ENCODE measurements at places on chromosomes 2 and 18.

GRCh38 chr2:37896319-37896718 lies 28.8 kb upstream of the RMDN2 start:
- DNase-seq, result no peak

GRCh38 chr18:77129150-77129551 lies 3.4 kb downstream of the MBP start:
- DNase-seq, result no peak

DNA sequence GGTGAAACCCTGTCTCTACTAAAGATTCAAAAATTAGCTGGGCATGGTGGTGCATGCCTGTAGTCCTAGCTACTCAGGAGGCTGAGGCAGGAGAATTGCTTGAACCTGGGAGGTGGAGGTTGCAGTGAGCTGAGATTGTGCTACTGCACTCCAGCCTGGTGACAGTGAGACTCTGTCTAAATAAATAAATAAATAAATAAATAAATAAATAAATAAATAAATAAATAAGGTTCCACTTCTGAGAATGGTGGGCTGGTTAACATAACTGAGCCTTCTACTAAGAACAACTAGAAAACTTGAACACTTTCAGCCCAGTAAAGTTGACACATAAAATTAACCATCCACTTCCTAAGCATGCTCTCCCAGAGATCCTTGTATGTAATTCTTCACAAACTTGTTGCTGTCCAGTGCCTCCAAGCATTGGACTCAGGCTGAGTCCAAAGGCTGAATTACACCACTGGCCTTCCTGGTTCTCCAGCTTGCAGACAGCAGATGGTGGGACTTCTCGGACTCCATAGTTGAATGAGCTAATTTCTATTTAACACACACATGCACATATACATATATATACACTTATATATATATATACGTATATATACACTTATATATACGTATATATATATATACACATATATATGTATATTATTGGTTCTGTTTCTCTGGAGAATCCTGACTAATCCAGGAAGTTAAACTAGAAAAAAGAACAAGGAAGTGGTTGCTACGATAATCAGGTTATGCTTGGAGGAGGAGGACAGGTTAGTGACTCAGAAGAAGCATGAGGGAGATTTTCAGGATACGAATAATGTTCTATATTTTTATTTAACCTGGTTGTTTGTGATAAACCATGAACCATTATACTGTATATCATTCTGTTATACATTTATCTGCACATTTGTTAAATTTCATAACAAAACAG lies 348.8 kb downstream of the METTL4 start:
- peak; percentile 47 for DNase-seq

- DNase-seq, result no peak
These were observed 253.9 kb upstream of the GCFC2 start for GRCh38 chr2:75964646-75965045.

DNA sequence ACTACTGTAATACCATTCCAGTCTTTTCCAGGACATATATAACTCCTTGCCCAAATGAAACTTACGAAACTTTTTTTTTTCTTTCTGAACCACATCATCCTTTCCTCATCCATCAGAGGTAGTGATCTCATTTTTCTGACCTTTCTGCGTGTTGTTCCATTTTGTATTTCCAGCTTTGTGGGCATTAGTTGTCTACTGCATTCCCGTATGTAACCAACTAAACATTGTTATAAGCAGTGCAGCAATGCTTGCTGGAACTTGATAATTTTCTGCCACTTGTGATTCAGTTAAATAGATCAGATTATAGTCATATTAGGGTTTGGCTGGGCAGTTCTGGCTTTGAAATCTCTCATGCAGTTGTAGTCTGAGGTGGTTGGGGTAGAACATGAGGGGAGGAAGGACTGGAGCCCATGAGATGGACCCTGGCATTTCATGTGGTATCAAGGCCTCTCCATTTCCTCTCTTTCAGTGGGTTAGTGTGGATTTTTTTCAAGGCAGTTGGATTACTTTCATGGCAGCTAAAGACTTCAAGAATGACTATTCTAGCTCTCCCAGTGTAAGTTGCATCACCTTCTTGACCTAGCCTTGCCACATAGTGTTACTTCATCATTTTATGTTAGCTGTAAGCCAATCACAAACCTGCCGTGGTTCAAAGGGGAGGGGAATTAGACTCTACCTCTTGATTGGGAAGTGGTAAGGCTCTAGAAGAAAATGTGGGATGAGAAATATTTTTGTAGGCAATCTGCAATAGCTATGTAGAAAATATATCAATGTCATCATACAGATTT lies 80.5 kb downstream of the EHBP1 start:
- DNase-seq, result no peak

- DNase-seq, result no peak
These were observed 64.0 kb upstream of the YWHAQ start for GRCh38 chr2:9694661-9695234.

DNA sequence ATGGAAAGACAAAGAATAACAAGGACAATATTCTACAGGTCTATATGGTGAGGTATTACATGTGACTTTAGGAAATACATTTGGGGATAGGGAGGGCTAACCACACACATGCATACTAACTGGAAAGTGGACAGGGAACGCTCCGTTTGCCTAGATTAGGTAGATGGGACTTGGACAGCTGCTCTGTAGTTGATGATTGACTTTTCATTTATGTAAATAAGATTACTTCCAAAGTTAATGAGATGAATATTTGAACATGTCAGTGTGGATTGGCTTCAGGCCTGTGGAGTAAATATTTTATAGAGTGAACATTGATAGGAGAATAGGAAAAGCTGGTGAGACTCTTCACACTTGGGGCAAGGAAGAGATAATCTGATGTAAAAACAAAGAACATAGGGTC lies 142.0 kb downstream of the NCK2 start:
- DNase-seq, result no peak

DNA sequence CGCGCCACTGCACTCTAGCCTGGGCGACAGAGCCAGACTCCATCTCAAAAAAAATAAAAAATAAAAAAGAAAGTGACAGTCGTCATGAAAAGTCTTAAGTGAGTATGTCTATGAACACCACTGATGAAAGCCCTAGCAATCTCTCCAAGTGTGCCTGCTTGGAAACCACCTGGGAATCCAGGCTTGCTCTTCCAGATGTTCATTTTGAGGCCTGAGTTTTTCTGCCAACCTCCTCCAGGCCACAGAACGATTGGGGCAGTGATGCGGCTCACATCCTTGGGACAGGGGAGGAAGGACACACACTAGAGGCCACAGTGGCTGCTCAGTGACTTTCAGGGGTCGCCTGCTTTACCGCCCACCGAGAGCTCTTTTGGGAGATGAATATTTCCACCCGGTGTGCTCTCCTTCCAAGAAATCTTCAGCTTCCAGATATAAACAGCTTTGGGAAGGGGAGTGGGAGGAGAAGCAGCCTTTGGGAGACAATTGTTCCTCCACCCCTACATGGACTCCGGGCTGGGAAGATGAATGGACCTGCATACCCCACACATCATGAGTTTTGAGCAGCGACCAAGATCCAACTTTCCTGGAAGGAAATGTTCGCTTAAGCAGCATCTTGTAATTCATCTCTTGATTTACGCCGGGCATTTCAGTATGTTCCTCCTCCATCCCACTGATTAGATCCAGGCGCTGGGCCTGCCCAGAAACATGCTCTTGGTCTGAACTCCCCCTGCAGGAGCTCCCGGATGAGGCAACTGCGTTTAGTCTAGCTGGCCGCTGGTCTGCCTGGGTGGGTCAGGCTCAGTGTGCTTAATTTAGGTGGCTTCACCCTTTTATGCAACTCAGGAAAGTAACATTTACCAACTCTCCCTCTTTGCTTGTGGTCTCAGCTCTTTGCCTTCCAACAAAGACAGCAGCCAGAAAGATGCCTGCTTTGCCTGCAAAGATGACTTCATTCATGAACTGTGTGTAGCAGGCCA lies 6.2 kb upstream of the ARMC9 start:
- peak; percentile 62 for DNase-seq

- peak; percentile 79 for DNase-seq
These were observed 207.9 kb downstream of the ARL4C start for GRCh38 chr2:234288974-234289455.

DNA sequence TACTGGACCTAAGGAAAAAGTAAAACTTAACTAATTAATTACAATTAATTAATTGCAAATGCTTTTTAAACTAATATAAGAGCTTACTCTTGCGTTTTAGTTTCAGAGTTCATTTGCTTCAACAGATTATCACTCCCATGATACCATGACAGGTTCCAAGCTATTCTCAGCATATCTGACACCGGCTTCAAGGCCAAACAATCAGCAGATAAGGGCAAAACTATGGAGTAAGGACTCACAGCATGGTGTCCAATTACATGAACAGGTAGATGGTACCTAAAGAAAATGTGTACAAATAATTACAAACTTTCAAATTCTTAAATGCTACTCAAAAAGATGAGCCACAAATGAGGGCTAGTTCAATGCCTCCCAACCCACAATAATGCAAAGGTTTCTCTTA lies 77.2 kb downstream of the RTTN start:
- DNase-seq, result no peak

DNA sequence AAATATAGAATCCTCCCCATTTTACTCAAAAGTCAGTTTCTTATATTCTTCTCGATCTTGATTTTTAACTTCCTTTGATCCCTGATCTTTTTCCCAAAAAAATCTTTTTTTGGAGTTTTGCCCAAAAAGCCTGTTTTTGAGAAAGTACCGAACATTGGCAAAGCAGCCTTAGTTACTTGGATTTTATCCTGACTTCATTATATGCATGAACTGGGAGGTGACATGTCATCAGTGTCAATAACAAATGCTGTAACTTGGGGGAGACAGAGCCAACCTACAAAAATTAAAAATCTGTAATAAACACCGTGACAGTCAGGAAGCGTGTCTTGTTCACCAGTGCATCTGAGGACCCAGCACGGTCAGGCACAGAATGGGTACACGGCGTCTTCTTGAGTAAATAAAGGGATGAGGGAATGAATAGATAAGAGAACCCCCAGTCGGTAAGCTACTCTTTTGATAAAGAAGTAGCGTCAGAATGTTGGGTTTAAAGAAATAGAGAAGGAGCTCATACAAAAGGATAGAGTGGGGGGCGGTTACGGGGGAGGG lies 24.9 kb downstream of the TRAPPC12 start:
- DNase-seq, result no peak

DNA sequence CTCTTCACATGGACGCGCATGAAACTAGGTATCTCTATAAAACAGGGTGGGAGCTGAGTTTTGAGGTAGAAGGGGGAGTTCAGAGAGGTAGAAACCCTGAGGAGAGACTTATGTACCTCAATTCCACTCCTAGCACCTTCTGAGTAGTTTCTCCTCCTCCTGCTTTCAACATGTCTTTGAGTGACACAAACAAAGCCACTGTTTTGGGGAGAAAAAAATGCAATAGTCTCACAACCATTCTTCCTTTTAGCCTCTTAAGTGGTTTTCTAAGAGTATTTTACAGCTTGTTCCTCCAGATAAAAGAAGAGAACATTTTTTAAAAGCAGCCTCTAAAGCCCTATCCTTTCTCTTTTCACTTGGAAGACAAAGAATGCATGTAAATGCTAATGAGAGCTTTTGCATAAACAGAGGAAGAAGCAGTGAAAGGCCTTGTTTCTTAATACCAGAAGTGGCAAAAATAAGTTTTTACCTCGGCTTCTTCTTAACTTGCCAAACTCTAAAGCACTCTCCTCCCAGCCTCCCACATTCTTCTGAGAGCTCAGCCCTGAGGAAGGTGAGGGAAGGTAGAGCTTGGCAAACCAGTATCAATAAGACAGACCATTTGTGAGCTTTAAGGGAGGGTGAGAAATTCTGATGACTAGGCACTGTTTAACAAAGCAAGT lies 1304.4 kb upstream of the ACVR2A start:
- no peak for DNase-seq

DNA sequence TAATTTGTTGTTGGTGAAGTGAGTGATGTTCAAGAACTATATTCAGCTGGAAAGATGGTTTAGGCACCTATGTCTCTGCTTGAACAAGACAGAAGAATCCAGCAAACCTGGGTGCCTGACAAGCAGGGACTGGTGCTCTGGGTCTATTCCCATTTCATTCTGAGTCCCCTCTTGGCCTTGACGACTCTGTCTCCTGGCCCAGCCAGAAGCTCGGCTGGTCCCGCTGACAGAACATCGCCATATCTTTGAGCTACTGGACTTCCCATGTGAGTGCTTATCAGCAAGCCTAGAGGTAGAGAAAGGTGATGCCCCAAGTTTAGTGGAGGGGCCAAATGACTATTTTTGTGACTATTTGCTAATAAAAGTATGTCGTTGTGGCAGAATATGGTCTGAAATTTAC lies 48.2 kb downstream of the SDC1 start:
- no peak for DNase-seq

DNA sequence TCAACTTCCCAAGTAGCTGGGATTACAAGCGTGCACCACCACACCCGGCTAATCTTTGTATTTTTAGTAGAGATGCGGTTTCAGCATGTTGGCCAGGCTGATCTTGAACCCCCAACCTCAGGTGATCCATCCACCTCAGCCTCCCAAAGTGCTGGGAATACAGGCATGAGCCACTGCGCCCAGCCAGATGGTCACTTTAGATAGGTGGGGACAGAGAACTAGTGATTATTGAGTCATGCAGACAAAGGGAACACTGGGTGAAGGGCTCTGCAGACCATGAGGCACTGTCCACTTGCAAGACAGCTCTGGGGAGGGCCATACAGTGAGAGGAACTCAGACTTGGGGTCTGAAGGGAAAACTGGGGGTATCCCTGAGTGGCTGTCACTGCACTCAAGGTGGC lies 58.4 kb upstream of the POMC start:
- DNase-seq, result no peak

GRCh38 chr2:99571533-99571932 lies 81.7 kb upstream of the REV1 start:
- DNase-seq, result no peak

DNA sequence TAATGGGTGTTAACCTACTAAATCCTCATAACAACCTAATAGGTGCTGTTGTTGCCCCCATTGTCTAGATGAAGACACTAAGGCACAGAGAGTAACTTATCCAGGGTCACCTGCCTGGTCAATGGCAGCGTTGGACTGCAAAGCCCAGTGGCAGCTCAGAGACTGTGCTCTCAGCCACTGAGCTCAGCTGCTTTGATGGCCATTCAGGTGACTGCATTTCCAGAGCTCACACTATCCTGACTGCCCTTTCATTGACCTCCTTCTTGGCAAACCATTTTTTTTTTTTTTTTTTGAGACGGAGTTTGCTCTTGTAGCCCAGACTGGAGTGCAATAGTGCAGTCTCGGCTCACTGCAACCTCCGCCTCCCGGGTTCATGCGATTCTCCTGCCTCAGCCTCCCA lies 115.2 kb downstream of the MAPK4 start:
- no peak for DNase-seq

GRCh38 chr2:126916744-126917143 lies 18.1 kb downstream of the TEX51 start:
- DNase-seq, result peak; percentile 8

GRCh38 chr18:22026889-22027288 lies 142.5 kb upstream of the GATA6 start:
- DNase-seq, result no peak

GRCh38 chr2:235008584-235009044 lies 56.8 kb downstream of the SH3BP4 start:
- peak; percentile 81 for DNase-seq

- no peak for DNase-seq
These were observed 640.9 kb upstream of the ZEB2 start for GRCh38 chr2:145160855-145161254.

- no peak for DNase-seq
These were observed 48.3 kb upstream of the ZFP36L2 start for GRCh38 chr2:43274721-43275120.

GRCh38 chr2:139296672-139297209 lies 516.6 kb upstream of the NXPH2 start:
- DNase-seq, result no peak

GRCh38 chr2:129254718-129255117 lies 724.7 kb upstream of the RAB6C start:
- DNase-seq, result no peak

Measured in colonic mucosa (tissue), 4 donors.